ENCODE measurements at places on chromosomes 4 and X.

GRCh38 chrX:15985937-15986336 lies 131.3 kb upstream of the AP1S2 start:
- no peak for DNase-seq

GRCh38 chr4:119585771-119586170 lies 42.8 kb downstream of the PDE5A start:
- DNase-seq = no peak

DNA sequence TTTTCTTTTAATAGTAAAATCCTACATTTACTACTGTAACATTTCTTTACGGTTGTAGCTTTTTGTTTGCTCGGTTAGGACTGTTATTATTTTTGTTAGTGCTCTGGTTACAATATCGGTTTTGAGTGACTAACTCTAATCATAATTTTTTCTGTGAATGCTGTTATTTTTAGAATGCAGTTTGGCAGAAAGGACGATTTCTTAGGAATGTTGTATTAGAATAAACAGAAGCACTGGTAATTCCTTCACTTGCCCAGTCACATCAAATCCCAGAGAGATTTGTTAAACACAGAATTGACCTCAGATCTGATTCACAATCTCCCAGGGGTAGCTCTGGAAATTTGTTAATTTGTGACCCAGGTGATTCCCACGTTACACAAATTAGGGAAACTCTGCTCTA lies 21.7 kb downstream of the DDIT4L start:
- DNase-seq = no peak

- DNase-seq = no peak
Measured at GRCh38 chrX:129842510-129843208, 1.0 kb downstream of the ZDHHC9 start.

GRCh38 chr4:83231620-83232076 lies 53.0 kb downstream of the COQ2 start:
- no peak for DNase-seq

- no peak for DNase-seq
Measured at GRCh38 chr4:146368209-146368608, 153.5 kb downstream of the SLC10A7 start.

GRCh38 chr4:101211146-101211553 lies 136.2 kb downstream of the PPP3CA start:
- no peak for DNase-seq

DNA sequence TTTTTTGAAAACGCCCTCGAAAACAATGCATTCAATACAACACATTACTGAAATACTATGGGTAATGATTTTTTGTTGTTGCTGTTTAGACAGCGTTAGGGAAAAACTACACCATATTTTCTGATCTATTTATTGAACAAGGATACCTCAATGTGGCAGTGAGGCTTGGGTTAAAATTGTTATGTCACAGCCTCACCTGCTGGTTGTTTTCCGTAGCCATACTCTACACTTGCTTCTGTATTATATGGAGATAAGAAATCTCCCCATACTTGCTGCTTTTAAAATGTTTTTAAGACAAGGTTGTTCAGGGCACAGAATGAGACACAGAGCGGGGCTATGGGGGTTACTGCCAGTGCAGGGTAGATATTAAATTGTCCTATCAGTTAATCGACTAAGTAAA lies 221.6 kb upstream of the FTHL17 start:
- DNase-seq = no peak
